CD8-positive, alpha-beta memory T cell (primary cell): ENCODE measurements at places on chromosomes 4 and X.

- DNase-seq: no peak
These were observed 65.6 kb downstream of the ASB9 start for GRCh38 chrX:15204130-15204751.

- DNase-seq: no peak
These were observed 8.3 kb downstream of the HCCS start for GRCh38 chrX:11119313-11119943.

DNA sequence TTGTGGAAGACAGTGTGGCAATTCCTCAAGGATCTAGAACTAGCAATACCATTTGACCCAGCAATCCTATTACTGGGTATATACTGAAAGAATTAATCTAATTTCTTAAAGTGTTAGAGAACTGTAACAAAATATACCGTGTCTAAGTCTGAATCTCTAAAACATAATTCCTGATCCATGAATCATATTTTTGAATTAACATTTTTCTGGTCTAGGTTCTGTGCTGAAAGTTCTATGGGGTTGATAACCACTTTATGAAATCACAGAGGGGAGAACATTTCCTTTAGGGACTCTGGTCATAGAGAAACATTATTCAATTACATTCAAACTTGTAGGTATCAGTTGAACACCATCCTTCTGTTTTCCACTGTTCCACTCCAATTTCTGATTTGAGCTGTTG lies 91.9 kb upstream of the ETNPPL start:
- no peak for DNase-seq

DNA sequence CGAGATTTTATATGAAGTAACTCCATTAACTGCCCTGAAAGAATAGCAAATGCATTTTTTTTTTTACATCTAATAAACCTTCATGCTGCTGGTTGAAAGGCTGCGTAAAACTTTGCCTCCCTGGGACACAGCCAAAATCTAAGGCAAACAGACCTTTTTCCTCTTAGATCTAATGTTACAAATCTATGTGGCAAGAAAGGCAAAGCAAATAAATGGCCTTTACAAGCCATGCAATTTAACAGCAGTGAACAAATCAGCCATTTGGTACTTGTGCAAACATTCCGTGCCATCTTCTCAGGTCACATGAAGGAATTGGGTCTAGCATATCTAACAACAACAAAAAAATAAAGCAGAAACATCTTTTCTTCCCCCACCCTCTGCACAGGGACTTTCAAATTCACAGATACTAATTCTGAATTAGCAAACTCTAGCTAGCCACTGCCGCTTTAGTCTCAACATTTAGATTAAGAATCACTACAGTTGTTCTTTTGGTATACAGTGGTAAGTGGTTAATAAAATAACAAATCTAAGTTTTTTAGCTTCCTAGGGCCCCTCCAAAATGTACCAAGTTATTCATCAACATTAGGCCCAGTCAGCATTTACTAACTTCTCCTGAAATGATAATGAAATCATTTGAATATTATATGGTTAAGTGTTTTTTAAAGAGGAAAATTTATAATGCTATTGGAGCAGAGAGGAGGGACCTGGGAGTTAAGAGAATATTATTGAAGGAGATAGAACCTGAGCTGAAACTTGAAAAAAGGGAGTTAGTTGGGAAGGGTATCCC lies 593.8 kb downstream of the SMARCA1 start:
- DNase-seq: no peak

- no peak for DNase-seq
These were observed 97.5 kb downstream of the MAOA start for GRCh38 chrX:43753637-43754036.
